ENCODE measurements at places on chromosomes 2 and 18.

- no peak for DNase-seq
These were observed 144.5 kb downstream of the RAD51AP2 start for GRCh38 chr2:17373741-17374140.

GRCh38 chr18:45688113-45688512 is 35.9 kb upstream of the SLC14A1 start:
- no peak for DNase-seq

GRCh38 chr2:72015266-72015665 is 132.4 kb downstream of the CYP26B1 start:
- DNase-seq: no peak

GRCh38 chr2:119371111-119371510 is 4.3 kb downstream of the DBI start:
- no peak for DNase-seq

DNA sequence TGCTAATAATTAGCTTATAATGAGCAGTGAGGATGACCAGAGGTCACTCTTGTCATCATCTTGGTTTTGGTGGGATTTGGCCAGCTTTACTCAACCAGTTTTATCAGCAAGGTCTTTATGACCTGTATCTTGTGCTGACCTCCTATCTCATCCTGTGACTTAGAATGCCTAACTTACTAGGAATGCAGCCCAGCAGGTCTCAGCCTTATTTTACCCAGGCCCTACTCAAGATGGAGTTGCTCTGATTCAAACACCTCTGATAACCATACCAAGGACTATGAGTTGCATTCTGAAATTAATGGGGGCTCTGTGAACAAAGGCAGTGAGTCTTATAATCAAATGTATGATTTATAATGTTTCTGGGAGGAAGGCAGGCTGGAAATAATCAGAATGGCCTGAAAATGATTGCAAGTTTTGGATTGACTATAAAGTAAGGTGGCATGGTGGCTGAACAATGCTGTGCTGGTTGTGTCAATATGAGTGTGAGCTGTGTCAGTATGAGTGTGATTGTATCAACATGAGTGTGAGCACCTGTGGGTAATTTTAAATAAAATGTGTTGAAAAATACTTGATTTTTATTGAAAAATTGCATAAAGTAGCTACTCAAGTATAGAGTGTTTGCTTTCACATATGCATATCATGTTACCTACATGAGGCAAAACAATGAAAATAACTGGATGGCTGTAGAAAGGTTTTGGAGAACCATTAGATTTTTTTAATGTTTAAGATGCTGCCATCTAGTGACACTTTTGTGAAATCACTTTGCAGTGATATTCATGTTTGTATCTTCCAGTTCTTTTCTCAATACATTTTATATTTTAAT is 103.0 kb downstream of the KYNU start:
- DNase-seq: no peak

- no peak for DNase-seq
These were observed 30.5 kb downstream of the TCF7L1 start for GRCh38 chr2:85163675-85164074.

- no peak for DNase-seq
These were observed 24.3 kb downstream of the ASAP2 start for GRCh38 chr2:9230881-9231280.

DNA sequence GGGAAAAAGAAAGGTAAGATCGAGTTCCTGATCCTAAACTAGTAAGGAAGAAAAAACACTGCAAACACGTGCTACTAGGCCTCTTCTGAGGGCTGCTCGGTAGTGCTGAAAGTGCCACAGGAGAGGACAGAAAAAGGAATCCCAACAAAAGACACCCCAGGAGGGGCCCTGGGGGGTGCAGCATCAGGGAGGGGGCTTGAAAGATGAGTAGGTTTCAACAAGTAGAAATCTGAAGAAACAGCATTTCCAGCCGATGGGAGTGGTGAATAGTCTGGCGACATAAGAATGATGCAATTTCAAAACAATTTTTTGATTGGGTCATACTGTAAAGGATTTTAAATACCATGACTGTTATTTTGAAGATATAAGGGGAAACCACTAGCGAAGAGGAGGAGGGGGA is 98.6 kb downstream of the NOL10 start:
- no peak for DNase-seq

GRCh38 chr18:12449051-12449785 is 41.5 kb downstream of the PRELID3A start:
- no peak for DNase-seq

GRCh38 chr2:139357972-139358371 is 577.8 kb upstream of the NXPH2 start:
- DNase-seq: no peak

DNA sequence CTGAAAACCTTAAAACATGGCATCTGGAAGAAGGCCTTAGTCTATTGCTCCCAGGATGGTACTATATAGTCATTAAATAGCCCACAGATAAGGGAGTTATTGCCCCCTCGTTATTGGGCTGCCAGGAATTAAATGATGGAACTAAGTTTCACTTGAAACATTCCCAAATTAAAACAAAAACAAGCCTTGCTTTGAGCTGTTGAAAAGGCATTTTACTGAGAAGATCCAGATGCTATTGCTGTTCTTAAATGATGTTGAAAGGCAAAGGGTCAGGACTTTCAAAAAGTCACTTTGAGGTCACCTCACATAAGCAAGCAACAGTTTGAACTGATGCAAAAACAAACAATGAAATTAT is 2.0 kb upstream of the AMMECR1L start:
- DNase-seq: no peak

GRCh38 chr18:70649683-70650082 is 360.8 kb downstream of the SOCS6 start:
- no peak for DNase-seq

GRCh38 chr18:7987284-7987976 is 420.3 kb downstream of the PTPRM start:
- no peak for DNase-seq

- DNase-seq: no peak
These were observed 441.8 kb downstream of the NYAP2 start for GRCh38 chr2:225841314-225841713.

DNA sequence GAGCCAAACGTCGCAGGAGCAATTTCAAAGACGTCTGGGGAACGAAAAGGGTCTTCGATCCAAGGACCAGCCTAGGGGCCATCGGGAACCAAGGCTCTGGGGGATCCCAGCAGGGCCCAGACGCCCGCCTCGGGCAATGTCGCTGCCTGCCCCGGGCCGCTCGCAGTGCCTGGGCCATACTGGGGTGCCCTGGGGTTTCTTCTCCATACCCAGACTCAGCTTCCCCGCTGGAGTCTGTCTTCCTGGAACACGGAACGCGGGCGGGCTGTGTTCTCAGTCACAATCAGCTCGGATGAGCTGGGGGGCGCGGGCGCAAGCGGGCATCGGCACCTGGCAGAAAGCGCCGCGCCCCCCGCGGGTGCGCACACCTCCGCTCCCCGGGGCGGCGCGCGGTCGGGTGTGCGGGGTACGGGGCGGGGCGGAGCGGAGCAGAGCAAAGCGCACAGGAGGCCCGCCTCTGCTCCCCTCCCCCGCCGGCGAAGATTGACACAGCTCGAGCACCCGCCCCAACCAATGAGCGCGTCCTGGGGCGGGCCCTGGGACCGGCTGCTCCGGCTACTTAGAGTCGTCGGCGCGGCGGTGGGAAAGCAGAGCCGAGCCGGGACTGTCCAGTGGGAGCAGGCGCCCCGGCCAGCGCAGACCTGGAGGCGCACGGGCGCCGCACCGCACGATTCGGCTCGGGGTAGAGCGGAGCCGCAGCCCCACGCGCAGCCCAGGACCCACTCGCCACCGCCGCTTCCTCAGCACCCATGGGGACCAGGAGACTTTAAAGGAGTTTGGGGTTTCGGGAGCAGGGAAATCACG is at the start of gene LRATD1:
Gene LRATD1 (plus strand): TSS at position 585 of the 804 bp plus-strand sequence. CDS start 1,263 bp downstream, outside the sequence.
- peak; percentile 89 for DNase-seq

- DNase-seq: no peak
These were observed 33.3 kb upstream of the E2F6 start for GRCh38 chr2:11499081-11499743.

DNA sequence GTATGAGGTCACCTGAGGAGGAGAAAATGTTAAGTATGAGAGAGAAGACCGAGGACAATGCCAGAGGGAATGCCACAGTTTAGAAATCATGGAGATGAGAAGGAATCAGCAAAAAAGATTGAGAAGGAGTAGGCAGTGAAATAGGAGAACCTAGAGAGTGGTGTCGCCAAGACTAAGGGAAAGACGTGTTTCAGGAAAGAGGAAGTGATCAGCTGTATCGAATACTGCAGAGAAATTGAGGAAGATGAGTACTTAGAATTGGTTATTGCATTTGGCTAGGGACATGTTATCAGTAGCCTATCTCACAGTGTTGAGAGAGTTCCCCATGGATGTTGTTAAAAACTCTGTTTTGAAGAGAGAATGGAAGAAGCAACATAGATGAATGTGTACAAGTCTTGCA is 112.3 kb downstream of the GALNT1 start:
- DNase-seq: no peak
